Hematopoietic multipotent progenitor cell treated with erythropoietin and hydrocortisone succinate and interleukin-3 and kit ligand, for 15 days (in vitro differentiated cells): ENCODE measurements at places on chromosomes 2 and 18.

DNA sequence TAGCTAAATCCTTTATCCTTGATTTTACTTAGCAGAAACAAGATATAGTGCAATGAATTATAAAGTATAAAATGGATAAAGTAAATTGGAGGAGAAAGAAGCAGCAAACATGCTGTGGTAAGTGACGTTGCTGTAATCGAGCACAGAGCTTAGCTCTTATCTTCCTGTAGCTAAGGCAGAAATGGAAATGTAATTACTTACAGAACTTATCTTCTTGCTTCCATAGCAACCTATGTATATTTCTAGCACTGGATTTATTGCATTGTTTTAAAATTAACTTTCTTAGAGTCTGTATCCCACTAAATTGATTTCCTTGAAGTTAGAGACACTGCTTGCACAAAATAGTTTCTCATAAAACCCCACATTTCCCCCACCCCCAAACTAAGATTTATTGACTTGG, 130.6 kb upstream of the MC4R start:
- DNase-seq, result no peak

GRCh38 chr2:215417400-215417951, 18.4 kb downstream of the FN1 start:
- no peak for DNase-seq

GRCh38 chr18:46110406-46110805, 6.2 kb downstream of the HAUS1 start:
- DNase-seq, result no peak

GRCh38 chr2:235634435-235635158, 140.8 kb downstream of the AGAP1 start:
- DNase-seq, result no peak

GRCh38 chr2:101863534-101863933, 128.2 kb upstream of the IL1R2 start:
- DNase-seq, result no peak

GRCh38 chr2:219828127-219828526, 200.7 kb downstream of the SLC4A3 start:
- DNase-seq, result no peak

DNA sequence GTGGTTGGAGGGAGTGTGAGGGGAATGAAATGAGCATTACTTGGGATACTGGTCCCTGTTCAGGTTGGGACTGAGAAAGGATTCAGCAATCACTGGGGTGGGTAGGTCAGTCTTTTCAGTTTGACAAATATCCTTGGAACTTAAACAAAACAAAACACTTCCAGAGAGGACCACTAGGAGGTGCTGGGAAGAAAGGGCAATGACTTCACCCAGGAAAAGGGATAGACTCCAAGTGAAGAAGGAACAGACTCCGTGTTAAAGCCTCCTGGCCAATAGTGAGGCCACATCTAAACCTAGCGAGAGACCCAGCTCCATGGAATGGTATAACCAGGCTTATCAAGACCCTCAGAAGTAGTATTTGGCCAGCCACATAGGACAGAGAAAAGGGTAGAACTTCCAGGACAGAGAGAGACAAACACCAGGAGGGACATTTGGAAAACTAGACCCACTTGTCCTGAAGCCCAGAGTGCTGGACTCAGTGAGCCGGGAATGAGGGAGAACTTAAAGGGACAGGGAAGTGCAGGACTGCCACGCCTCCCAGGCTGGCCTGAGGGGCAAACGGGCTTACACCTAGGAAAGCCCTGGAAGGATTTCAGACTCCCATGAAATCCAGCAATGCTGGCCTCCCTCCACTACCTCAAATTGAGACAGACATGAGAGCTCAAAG, 19.6 kb upstream of the KCNG3 start:
- DNase-seq, result no peak

DNA sequence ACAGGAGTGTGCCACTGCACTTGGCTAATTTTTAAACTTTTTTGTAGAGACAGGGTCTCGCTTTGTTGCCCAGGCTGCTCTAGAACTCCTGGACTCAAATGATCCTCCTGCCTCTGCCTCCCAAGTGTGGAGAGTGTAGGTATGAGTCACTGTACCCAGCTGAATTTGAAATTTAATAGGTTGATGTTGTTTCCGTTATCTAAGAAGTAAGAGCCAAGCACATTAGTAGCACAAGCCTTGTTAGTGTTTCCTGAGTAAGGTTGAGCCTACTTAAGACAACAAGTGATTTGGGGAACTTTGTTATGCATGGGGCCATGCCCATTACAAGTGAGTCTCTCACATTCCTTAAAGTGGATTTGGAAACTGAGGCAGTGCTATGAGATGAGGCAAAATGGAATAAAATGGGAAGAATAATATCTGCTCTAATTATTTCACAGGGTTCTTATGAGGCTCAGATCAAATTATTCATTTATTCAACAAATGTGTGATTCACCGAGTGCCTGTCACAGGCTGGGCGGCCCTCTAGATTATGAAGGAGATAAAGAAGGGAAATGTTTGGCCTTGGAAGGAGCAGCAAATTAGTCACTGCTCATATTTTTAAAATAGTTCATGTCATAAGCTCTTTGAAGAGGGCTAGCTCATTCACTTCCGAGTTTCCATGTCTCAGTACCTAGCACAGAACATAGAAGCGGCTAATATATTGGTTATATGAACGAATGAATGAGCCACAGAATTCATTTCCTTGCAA, 217.2 kb downstream of the LDLRAD4 start:
- DNase-seq, result peak; percentile 12

DNA sequence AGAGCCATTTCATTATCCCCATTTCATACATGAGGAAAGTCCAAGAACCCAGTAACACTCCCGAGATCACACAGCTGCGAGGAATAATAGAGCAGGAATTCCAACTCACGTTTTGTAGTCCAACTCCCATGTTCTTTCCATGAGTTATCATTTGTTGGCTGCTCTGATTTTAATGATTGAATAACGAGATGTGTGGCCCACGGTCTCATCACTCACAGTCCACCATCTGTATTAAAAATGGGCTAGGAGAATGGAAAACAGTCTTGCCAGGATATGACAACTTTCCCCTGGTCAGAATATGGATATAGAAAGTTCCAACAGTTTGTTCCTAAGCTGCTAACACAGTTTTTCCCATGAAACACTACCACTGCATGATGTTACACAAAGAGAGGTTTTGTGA, 147.5 kb downstream of the METTL4 start:
- DNase-seq, result no peak

DNA sequence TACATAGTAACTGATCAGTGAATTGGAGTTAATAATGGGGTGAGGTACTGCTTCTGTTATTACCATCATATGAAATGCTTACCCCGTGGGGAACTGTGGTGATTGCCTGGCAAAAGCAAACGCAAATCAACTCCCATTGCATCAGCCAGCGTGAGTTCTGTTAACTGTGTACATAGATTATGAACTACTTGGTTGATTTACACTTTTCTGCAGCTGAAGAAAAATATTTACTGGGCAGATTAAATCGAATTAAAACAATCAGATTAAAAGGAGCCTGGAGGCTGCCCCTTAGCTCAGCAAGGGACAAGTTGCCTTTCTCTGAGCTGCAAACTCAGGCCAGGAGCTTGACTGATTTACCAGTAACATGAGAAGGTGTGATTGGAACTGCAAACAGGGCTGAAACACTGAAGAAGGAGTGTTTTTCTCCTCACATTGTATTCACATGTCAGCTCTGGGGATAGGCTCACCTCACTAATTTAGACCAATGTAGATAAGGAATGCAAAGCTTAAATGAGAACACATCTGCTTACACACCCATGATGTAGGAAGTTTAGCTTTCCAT, 220.1 kb downstream of the OSR1 start:
- DNase-seq, result no peak

GRCh38 chr2:233416199-233416598, 61.9 kb downstream of the DGKD start:
- no peak for DNase-seq

DNA sequence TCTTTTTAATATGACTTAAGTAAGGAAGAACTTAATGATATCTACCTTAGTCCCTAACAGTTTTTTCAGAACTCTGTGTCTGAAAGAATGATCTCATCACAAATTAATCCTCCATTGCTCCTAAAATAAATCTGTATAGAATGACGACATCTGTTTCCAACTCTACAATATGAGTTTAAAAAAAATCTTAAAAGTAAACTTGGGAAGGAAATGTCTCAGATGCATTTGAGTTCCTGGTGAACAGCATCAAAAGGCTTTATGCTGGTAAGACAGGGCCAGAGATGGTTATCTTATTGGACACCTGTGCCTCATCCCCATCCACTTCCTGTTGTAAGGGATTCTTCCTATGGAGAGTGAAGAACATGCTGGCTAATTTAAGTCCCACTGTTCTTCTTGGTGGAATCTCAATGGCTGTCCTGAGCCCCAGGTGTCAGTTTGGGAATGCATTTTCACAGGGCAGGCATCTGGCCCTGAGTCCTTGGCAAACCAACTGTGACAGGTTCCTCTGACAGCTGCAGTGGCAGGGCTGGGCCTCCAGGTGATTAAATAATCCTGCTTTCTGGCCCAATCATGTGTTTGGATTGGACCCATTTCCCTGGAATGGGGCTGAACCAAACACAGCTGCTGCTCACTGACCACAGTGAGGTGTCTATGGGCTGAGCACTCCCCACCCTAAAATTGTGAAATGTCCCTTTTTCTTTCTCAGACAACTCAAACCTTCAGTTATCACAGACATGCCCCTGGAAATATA, 12.9 kb upstream of the NCKAP5 start:
- DNase-seq, result no peak

DNA sequence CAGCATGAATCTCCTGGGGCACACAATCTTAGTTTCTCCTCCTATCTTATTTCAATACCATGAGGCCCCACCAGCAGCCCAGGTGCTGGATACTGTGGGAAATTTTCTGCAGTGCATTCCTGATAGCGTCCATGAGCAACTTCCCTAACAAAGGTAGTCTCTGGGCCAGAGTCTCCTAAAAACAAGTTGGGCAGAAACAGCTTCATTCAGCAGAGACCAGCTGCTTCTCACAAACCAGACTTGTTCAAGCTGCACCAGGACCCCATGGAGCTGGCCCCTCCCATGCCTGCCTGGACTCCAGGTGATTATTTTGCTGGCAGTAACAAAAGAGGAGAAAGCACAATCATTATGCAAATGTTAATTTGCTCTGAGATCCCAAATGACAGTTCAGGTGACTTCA, 31.4 kb downstream of the MYO5B start:
- no peak for DNase-seq

DNA sequence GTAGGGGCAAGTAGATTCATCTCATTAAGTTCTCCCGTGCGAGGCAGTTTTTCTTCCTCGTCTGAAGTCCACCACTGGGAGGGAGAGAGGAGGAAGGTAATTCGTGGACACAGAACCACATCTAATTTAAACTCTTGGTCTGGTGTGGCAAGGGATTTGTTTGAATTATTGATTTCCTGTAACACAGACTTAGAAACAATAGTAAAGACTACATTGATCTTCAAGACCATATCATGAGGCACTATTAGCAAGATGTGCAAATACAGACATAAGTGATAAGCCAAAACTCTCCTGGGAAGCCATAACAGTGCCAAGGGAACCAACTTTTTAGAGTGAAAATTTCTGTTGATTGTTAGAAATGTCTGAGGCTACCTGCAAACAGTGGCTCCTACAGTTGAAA, 158.6 kb downstream of the ALPK2 start:
- DNase-seq, result no peak

- no peak for DNase-seq
These were observed 1.5 kb upstream of the PROM2 start for GRCh38 chr2:95272781-95273180.

GRCh38 chr2:120693121-120693520, 42.5 kb upstream of the GLI2 start:
- DNase-seq, result no peak

DNA sequence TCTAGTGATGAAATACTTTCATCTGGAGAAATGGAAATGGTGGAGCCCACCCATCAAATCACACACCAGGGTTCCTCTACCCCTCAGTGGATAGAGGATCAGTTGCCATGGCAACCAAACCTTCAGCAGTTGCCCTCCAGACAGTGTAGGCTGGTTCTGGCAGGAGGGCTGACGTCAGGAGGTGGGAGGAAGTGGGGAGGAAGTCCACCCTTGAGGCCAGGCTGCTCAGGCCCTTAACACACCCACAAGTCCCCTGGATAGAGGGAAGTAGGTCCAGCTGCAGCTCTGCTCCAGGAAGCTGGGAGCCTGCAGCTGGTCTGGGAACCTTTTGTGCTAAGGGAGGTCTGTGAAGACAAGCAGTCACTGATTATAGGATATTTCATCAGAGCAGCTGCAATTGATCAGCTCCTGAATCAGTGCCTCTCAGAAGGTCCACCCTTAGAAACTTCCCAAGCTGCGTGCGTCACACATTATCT, 186.6 kb downstream of the MTX2 start:
- DNase-seq, result no peak

DNA sequence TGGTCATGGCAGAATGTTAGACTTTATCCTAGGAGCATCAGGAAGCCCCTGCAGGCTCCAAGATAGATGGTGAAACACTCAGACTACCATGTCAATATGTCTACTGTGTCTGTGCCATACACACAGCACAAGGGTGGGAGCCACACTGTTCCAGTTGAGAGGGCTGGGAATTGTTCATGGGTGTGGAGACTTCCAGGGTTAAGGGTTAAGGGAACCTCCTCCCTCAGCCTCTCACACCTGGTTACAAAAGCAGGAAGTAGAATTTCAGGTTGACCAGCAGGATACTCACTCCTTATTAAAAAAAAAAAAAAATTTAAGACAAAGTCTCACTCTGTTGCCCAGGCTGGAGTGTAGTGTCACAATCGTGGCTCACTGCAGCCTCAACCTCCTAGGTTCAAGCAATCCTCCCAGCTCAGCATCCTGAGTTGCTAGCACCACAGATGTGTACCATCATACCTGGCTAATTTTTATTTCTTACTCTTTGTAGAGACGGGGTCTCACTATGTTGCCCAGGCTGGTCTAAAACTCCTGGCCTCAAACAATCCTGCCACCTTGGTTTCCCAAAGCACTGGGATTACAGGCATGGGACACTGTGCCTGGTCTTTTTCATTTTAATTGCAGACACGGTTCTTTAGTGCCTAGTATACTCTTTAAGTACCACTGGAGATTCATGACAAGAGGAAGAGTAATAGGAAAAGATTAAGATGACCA, 26.0 kb downstream of the SULT1C2 start:
- no peak for DNase-seq

DNA sequence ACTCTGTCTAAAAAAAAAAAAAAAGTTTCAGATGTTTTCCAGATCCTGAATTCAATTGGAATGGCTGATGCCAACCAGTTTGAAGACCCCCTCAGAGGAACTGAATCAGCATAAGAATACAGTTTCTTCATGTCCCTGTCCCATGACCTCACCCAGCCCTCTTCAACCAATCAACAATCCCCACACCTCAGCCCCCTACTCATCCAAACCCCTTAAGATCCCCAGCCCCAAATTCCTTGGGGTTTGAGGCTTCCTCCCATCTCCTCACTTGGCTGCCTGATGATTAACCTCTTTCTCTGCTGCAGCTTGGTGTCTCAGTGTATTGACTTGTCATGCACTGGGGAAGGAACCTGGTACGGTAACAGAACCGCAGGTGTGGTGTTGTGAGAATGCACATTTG, 97.6 kb upstream of the CABLES1 start:
- no peak for DNase-seq

- no peak for DNase-seq
These were observed 83.1 kb downstream of the DCC start for GRCh38 chr18:52422985-52423601.

- DNase-seq, result no peak
These were observed 379.0 kb downstream of the SETBP1 start for GRCh38 chr18:45059695-45060094.
